ENCODE measurements at places on chromosomes 12 and 14. TPM values are rescaled to one million over a fixed set of nuclear protein-coding genes. Genes with fewer than 3 reads are reported as not detected.

GRCh38 chr12:13195785-13196129 lies 769 bp upstream of the EMP1 start:
- DNase-seq, result no peak

The CAPRIN2 gene
- total RNA-seq, result 101 TPM

- no peak for DNase-seq
Measured at GRCh38 chr12:29743077-29743476, 40.7 kb downstream of the TMTC1 start.

DNA sequence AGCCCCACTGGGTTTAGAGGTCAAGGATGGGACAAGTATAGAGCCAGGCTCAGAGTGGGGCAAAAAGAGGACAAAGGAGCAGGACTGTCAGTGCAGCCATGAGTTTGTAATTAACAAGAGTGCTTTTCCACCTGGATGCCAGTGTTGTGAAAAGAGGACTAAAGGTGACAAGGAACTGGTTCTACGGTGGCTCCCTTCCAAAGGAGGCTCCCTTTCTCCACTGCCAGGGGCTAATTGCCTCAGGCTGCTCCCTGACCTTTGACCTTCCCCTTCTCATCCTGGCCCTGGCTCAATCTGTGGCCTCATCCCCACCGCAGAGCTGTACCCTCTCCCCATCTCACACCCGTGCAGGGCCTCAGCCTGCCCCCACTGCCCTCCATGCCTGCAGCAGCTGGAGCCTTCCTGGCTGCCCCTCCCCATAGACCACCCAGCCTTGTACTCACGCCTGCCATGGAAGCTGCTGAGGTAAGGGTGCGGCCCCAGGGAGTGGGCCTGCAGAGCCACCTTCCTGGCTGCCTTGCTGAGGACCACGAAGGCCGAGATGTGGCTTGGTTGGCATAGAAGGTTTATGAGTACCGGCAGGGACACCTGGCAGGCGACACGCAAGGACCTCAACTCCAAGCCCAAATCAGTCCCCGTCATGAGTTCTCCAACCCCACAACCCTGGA lies 24.8 kb upstream of the FKBP4 start:
- no peak for DNase-seq

The NGB gene
- 9.4 TPM for total RNA-seq

DNA sequence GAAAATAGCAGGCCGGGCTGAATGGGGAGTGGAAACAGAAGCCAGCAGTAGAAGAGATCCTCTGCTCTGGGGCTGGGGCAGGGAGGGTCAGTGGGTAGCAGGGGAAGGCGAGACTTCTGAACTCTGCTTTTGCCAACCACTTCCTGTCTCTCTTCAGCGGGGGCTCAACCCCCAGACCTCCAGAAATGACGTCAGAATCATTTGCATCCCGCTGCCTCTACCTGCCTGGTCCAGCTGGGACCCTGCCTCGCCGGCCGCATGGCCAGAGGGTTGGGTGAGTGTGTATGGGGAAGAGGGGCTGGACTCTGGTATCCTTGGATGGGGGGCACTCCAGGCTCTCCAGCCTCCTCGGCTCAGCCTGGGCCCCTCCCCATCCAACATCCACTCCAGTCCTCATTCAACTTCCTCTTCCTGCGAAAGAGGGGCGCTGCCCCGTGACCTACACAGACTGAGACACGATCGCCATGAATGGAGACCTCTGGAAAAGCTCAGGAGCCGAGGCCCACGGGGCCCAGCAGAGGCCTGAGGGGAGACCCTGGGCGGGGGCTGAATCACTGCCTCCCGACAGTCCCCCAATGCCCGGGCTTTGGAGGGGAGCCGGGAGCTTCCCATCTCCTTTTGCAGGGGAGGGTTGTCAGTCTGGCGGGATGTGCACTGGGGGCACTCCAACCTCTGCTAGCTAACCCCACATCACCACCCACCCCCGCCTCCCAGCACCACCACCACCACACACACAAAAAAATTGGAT lies 458 bp upstream of the HOXC4 start:
- no peak for DNase-seq

GRCh38 chr14:86541972-86542371 lies 1012.0 kb downstream of the FLRT2 start:
- DNase-seq, result no peak

DNA sequence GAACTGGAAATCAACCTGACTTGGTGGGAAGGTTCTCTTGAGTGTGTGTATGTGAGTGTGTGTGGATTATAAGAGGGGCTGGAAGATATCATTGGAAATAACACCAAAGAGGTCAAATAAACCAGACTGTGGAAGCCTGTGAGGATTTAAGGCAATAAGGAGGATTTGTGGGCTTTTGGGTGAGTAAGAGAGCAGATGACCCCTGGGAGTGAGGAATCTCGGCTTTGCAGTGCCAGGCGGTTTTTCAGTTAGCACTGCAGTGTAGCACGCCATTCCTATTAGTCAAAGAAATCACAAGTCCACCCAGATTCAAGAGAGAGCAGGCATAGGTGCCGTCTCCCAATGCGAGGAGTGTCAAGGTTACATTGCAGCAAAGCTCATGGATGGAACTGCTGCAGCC lies 63.3 kb downstream of the CALM1 start:
- no peak for DNase-seq

DNA sequence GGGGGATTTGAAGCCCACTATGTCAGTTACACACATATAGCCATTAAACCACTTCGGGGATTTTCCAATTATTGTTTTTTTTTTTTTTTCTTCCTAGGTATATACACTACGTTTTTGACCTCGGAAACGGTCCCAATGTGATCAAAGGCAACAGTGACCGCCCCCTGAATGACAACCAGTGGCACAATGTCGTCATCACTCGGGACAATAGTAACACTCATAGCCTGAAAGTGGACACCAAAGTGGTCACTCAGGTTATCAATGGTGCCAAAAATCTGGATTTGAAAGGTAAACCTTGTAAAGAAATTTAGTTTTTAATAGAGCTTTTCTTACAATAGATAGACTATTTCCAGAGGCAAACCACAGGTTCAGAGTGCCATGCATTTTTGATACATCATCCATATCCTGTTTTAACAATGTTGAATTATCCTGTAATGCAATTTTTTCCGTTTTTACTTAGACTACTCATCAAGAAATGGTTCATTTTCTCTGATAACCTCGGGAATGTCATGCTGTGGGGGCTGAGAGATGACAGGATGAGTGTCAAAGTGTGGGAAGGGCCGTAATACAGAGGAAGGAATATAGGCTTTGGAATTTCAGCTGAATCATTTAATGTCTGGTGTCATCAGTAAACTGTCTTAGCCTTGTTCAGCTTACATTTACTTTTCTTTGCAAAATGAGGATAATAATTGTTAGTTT lies 797.1 kb downstream of the NRXN3 start:
- no peak for DNase-seq

The RAB35 gene
- 8.1 TPM for total RNA-seq

- DNase-seq, result no peak
Measured at GRCh38 chr12:61652265-61652664, 607.9 kb upstream of the USP15 start.

- DNase-seq, result peak; percentile 38
Measured at GRCh38 chr14:75978249-75978731, 3.5 kb downstream of the TGFB3 start.

The PITPNM2 gene
- total RNA-seq, result 13.4 TPM

DNA sequence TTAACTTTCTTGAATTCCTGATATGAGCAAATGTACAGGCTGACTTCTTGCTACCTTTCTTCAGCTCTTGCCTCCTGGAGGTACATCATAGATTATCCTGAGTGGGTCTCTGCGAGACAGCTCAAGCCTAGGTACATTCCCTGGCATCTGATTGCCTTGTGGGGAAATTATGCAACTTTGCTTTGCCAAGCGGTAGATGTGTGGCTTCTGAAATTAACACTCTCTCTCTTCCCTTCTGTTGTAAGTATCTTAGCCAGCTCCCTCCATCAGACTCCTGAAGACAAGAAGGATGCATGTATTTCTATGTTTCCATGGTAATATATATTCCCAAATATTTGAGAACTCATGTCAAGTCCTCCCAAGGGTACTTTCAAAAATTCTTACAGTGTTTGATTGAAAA lies 16.2 kb upstream of the SLC16A7 start:
- no peak for DNase-seq

- DNase-seq, result no peak
Measured at GRCh38 chr12:131510431-131510830, 200.5 kb upstream of the SFSWAP start.

The PRR13 gene
- 105 TPM for total RNA-seq

GRCh38 chr14:105554022-105554421 lies 27.6 kb downstream of the TMEM121 start:
- DNase-seq, result no peak

The LTBP2 gene
- 12.9 TPM for total RNA-seq

- no peak for DNase-seq
Measured at GRCh38 chr12:41566703-41567102, 378.6 kb downstream of the PDZRN4 start.

All from stomach (tissue), 19 donors.